Head of caudate nucleus (tissue), 42 donors: ENCODE measurements at places on chromosomes 3 and 15.

DNA sequence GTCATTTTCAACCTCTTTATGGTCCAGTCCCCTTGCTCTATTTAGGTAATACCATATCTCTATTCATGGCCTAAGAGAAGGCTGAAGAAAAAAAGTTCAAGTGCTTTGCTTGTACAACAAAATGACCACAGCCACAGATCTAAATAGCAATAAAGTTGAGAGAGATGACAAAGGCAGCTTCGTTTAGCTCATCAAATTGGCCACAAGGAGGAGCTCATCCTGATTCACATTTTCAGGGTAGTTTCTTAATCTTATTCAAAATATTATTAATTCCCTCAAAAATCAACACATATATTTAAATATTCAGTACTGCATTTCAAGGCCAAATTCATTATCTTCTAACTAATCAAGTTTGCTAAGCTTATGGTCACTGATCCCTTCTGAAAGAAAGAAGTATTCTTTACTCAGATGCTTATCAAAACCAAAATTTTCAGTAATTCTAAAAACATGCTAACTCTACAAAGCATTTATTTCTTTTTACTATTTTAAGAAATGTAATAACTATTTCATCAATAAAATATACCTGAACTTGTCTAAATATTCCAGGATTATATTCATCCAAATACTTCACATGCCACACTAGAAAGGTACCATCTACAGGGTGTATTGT lies 85.5 kb downstream of the DMXL2 start:
- DNase-seq: no peak

- no peak for DNase-seq
Measured at GRCh38 chr3:113559009-113559408, 26.7 kb downstream of the SIDT1 start.

DNA sequence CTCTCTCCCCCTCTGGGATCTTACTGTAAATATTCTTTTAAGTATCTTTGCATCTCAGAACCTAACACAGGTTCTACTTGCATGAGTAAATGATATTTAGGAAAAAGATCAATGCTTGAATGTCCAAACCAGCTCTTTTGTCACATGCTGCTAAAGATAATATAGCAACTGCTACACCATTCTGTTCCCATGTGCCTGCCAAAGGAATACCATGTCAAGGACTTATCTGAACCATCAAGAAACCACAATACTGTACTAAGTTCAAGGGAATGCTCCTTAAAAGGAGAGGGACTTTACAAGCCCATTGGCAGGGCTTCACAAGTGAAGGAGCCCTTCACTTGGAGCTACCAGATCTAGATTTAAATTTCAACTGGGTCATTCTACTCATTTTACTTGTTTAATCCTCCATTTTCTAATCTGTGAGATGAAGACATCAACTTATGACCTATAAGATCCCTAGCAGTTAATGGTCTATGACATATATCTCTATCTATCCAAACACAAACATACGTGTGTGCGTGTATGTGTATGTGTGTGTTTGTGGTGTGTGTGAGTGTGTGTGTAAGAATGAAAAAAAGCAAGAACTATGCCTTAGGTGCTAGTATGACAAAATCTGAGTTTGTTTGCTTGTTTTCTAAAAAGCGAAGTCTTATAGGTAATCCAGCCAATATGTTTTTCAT lies 13.0 kb upstream of the SEC62 start:
- DNase-seq: no peak

GRCh38 chr15:79496838-79497237 lies 64.7 kb downstream of the MINAR1 start:
- no peak for DNase-seq

- peak; percentile 57 for DNase-seq
Measured at GRCh38 chr3:129383292-129383860, 45.1 kb downstream of the EFCAB12 start.

- peak; percentile 61 for DNase-seq
Measured at GRCh38 chr15:38414357-38414756, 39.6 kb upstream of the FAM98B start.

- DNase-seq: no peak
Measured at GRCh38 chr15:92990031-92990430, 89.9 kb downstream of the CHD2 start.

- DNase-seq: no peak
Measured at GRCh38 chr3:71064956-71065763, 518.4 kb downstream of the FOXP1 start.

DNA sequence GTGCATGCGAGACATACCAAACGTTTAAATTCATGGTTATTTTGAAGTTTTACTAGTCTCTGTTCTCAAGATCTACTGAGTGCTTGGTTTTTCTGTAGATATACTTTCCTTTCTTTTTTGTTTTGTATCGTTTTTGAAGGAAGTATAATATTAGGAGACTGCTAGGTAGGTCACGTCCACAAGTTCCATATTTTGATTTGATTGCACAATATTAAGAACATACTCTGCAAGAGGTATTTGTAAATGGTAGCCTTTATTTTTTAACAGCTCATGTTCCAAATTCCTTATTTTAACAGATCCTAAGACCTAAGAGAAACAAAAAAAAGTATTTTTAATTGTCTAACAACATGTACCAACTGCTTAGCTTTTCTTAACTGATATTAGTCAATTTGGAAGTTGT lies 156.7 kb downstream of the SERPINI1 start:
- DNase-seq: no peak

DNA sequence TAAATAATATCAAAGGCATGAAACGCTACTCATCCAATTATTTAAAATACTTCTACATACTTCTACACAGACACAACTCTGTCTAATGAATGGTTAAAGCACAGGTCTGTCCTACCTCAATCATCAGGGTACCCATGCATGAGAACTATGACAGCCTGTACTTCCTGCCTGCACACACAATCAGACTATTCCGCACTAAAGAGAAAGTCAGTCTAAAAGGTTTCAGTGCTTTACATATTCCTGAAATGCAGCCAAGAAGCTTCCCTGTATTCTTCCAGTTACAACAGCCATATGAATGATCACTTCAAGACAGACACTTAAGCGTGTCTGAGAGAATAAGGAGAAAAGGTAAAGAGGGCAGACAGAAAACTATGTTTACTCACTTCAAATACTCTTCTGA lies 58.8 kb downstream of the TUBGCP4 start:
- DNase-seq: no peak

GRCh38 chr3:87674397-87675161 lies 384.2 kb downstream of the CGGBP1 start:
- DNase-seq: no peak

- DNase-seq: no peak
Measured at GRCh38 chr3:61875976-61876671, 314.8 kb downstream of the PTPRG start.

GRCh38 chr15:35308802-35309201 lies 223.7 kb upstream of the NANOGP8 start:
- DNase-seq: no peak

DNA sequence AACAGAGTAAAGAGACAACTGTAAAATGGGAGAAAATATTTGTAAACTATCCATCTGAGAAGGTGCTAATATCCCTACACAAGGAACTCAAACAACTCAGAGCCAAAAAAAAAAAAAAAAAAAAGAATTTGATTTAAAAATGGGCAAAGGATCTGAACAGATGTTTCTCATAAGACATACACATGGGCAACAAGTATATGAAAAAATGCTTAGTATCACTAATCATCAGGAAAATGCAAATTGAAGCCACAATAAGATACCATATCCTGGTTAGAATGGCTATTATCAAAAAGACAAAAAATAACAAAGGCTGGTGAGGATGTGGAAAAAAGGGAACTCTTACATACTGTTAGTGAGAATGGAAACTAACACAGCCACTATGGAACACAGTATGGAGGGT lies 36.2 kb downstream of the TXNRD3 start:
- no peak for DNase-seq

- DNase-seq: no peak
Measured at GRCh38 chr3:53202331-53203015, 41.5 kb downstream of the PRKCD start.

DNA sequence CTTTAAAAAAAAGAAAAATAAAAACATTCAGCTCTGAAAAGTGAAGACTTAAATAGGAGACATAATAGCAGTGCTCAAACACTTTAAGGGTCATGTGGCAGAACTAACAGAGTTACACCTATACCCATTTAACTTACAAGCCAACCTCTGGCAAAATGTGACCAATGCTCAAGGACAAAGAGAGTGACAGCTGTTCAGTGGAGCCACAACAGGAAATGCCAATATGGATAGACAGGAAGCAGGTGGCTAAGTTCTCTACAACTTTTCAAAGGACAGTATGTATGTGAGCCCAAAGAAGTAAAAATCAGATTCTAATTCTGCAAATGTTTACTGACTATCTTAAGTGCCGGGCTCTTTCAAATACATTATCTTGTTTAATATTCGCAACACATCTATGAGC lies 3.4 kb downstream of the TMCC1 start:
- DNase-seq: no peak

- DNase-seq: no peak
Measured at GRCh38 chr15:84864444-84864795, 20.0 kb upstream of the SLC28A1 start.

- no peak for DNase-seq
Measured at GRCh38 chr3:36918050-36918449, 26.8 kb downstream of the TRANK1 start.

DNA sequence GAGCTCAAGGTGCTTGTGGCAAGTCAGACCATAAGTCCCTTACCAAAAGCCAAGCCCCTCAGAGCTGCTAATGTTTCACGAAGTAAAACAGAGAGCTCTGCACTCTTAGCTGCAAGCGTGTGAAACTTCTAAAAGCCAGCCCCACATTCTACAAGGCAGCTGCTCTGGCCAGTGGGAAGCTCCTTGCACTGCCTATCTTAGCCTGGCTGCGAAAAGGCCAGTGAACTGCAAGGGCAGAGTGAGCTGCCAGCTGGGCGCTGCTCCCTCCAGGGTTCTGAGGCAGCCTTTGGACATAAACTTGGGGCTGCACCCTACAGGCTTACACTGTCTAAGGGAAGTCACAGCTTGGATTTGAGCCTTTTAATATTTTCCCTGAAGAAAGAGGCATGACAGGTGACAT lies 2.2 kb upstream of the MUSTN1 start:
- DNase-seq: no peak

- peak; percentile 92 for DNase-seq
Measured at GRCh38 chr15:82647045-82647834, at the start of gene CPEB1. Gene CPEB1 (minus strand): TSS chr15:82647363. CDS start chr15:82628459, 18,904 bp downstream.

DNA sequence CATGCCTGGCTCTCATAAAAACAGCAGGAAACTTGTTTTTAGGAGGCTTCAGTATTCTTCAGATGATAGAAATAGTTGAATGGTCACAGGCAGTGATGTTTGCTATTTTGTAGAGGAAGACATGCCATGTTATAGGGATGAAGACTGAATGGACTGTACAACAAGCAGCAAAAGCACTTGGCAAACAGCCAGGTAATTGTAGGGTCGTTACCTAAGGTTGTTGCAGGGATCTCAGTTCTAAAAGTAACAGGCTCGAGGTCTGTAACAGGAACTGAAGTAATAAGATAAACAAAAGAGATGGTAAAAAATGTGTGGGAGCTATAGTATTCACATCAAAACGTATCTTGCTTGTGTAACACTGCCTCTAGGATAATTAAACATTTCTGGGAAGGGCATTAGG lies 116.3 kb downstream of the TFG start:
- DNase-seq: no peak

GRCh38 chr3:184546252-184546651 lies 15.3 kb upstream of the EPHB3 start:
- no peak for DNase-seq

GRCh38 chr15:25717457-25718168 lies 145.5 kb downstream of the ATP10A start:
- DNase-seq: no peak

DNA sequence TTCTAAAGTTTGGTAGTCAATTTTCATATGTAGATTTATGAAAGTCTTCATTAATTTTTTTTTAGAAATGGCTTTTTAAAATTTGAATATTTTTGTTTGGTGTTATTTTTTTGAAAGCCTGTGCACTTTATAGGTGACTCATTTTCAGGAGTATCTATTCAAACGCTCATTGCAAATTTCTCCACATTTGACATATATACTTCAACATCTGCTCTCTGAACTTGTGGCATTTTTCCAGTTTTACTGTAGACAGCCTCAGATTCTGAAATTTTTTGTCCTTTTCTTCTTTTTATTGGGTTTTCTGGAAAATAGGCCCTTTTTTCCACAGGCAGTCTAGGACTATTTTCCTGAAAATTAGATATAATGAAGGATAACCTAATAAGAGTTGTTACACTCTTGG lies 396.6 kb downstream of the RBMS3 start:
- no peak for DNase-seq

GRCh38 chr3:109569135-109569846 lies 231.9 kb upstream of the DPPA4 start:
- no peak for DNase-seq

- no peak for DNase-seq
Measured at GRCh38 chr3:188802645-188803044, 369.1 kb upstream of the TPRG1 start.

- DNase-seq: peak; percentile 88
Measured at GRCh38 chr3:147391781-147392624, 14.3 kb downstream of the ZIC4 start.

GRCh38 chr15:82146990-82147461 lies 101.2 kb upstream of the MEX3B start:
- DNase-seq: no peak

- no peak for DNase-seq
Measured at GRCh38 chr3:73954506-73954905, 329.8 kb upstream of the PDZRN3 start.

DNA sequence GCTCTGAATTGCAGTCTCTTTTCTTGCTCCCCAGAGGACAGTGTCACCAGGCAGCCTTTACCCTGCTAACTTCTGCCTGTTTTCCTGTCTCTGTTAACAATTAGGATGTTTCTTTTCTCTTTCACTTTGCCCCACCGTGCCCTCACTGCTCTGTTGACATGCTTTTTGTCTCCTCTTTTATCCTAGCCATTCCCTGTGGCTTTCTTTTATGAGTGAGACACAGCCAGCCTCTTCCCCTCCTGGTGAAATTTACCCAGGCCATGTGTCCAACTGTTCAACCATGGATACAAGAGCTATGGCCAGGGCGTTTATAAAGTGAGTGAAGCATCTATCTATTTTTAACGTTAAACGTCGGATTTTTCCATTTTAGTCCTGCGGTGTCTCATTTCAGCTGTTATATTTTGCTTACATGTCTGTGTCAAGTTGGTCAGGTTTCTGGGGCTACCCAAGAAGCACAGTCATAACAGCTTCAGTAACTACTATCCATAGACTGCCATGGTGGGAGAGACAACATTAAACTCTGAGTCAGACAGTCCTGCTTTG lies 443.2 kb upstream of the AZI2 start:
- no peak for DNase-seq

DNA sequence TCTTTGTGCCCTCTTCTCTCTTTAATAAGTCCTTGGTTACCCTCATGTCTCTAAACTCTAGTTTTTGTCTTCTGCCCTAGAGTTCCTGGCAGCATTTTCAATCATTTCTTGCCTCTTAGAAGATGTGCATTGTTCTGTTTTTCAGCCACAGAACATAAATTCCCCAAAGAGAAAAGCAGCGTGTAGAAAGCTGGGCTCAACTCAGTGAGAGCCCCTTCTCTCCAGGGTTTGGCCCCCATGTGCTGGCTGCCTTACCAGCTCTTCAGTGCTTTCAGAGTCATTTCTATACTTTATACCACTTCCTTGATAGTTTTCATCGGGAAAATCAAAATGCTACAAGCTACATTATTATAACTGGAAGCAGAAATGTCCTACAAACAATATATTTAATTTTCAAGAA lies 369.1 kb upstream of the GRM7 start:
- DNase-seq: no peak
